ENCODE measurements at places on chromosomes 1 and 21.
A peak's percentile ranks its signal among the peaks of the same experiment; 100 is the strongest.

GRCh38 chr21:45415943-45416611 is 11.1 kb downstream of the COL18A1 start:
- no peak overlapping the region for H3K27ac ChIP-seq
- no peak for DNase-seq
- H3K4me3 ChIP-seq, result no peak overlapping the region
- no peaks in the 10 kb centered on the region for H3K36me3 ChIP-seq

DNA sequence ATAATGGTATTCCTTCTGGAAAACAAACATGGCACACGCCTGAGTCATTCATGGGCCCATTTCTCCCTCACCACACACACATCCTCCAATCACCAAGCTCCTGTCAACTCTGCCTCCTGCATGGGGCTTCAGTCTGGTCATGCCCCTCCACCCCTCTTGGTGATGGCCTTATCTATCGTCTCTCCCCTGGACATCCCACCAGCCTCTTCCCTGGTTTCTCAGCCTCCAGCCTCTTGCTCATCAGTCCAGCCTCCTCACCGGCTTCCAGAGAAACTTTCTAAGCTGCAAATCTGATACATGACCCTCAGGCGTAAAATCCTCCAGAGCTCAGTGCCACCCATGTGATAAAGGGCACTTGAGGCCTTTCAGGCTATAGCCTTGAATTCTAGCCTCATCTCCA is 243.9 kb downstream of the FOXD2 start:
- H3K36me3 ChIP-seq, result no peaks in the 10 kb centered on the region
- H3K27ac ChIP-seq, result no peak overlapping the region
- no peak for DNase-seq
- no peak overlapping the region for H3K4me3 ChIP-seq

- H3K4me1 ChIP-seq, result peaks cover 4% of the 10 kb centered on the region
- H3K27ac ChIP-seq, result no peak within 1 kb of the TSS
- no peaks in the 10 kb centered on the region for H3K27me3 ChIP-seq
- H3K4me3 ChIP-seq, result no peak within 1 kb of the TSS
These were observed at the start of gene AIM2 for GRCh38 chr1:159076438-159077119. TSS of gene AIM2 (minus strand) at chr1:159076766. CDS start at chr1:159073499, 3,267 bp downstream.

- no peak overlapping the region for H3K27ac ChIP-seq
- peaks cover 5% of the 10 kb centered on the region for H3K4me1 ChIP-seq
- H3K27me3 ChIP-seq, result no peaks in the 10 kb centered on the region
- H3K4me3 ChIP-seq, result no peak overlapping the region
These were observed 228.8 kb upstream of the B3GALT2 start for GRCh38 chr1:193415256-193415655.

DNA sequence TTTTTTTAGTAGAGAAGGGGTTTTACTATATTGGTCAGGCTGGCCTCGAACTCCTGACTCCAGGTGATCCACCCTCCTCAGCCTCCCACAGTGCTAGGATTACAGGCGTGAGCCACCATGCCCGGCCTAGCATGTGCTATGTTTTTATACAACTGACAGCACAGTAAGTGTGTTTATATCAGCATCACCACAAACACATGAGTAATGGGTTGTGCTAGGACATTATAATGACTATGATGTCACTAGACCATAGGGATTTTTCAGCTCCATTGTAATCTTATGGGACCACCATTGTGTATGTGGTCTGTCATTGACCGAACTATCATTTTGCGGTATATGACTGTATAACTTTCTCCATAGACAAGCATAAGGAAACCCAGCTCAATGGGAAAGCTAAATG is 6.3 kb downstream of the LEFTY2 start:
- no peak for DNase-seq
- H3K4me3 ChIP-seq, result no peak overlapping the region
- H3K36me3 ChIP-seq, result no peaks in the 10 kb centered on the region
- no peak overlapping the region for H3K27ac ChIP-seq
- no peaks in the 10 kb centered on the region for H3K27me3 ChIP-seq
- no peaks in the 10 kb centered on the region for H3K4me1 ChIP-seq

GRCh38 chr1:25106352-25106751 is 126.0 kb downstream of the SYF2 start:
- no peak overlapping the region for H3K27ac ChIP-seq
- peaks cover 10% of the 10 kb centered on the region for H3K27me3 ChIP-seq
- H3K36me3 ChIP-seq, result no peaks in the 10 kb centered on the region

- no peaks in the 10 kb centered on the region for H3K27me3 ChIP-seq
- H3K36me3 ChIP-seq, result peaks cover 17% of the 10 kb centered on the region
- H3K27ac ChIP-seq, result no peak overlapping the region
- no peak for DNase-seq
- no peaks in the 10 kb centered on the region for H3K4me1 ChIP-seq
- no peak overlapping the region for H3K4me3 ChIP-seq
These were observed 471.4 kb downstream of the PTBP2 start for GRCh38 chr1:97192872-97193572.

DNA sequence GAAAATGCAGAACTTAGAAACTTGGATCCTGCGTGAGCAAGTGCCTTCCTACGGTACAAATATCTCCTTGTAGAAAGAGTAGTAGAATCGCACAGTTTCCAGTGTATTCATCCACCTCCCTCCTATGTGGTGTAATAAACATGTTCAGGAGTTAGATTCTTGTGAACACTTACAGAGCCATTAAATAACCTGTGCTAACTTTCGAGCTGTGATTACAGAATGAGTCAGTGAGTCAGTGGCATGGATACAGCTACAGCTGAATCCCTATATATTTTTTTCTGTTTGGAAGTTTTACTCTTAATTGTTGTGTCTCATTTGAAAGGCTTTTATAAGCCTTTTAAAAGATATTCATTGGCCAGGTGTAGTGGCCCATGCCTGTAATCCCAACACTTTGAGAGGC is 148.7 kb downstream of the EDEM3 start:
- no peaks in the 10 kb centered on the region for H3K27me3 ChIP-seq
- peaks cover 34% of the 10 kb centered on the region for H3K36me3 ChIP-seq
- H3K27ac ChIP-seq, result no peak overlapping the region
- peaks cover 3% of the 10 kb centered on the region for H3K4me1 ChIP-seq
- no peak overlapping the region for H3K4me3 ChIP-seq

DNA sequence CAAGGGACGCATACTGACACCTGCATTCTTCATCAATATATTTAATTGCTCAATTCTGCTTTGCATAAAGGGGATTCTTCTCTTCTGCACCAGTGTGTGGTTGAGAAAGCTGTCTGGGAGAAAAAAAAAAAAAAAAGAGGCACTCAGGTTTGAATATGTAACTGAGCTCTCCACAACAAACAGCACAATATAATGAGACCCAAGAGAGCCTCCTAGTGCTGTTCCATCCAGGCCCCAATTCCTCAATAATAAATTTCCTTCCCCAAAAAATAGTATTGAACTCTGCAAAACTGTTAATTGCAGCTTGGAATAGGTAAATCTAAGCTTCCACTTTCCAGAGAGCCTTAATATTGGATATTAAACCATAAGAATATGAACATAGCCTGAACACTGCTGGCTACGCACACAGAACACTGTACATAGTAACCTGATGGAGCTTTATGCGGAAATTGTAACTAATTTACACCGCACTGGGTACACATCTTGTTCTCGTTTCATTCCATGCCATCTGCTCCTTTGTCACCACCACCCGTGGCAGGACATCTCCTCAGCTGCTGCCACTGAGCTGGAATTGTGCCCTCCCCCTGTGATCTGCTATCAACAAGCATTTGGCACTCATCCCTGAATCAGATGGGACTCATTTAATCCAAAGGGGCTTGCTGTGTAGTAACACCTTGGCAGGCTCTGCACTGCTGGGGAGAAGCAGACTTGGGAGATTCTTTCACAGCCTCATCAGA is 272.0 kb downstream of the HHIPL2 start:
- H3K36me3 ChIP-seq, result no peaks in the 10 kb centered on the region
- H3K4me1 ChIP-seq, result no peaks in the 10 kb centered on the region
- peaks cover 3% of the 10 kb centered on the region for H3K27me3 ChIP-seq
- no peak overlapping the region for H3K27ac ChIP-seq
- DNase-seq, result no peak
- H3K4me3 ChIP-seq, result no peak overlapping the region

GRCh38 chr1:8477166-8477982 is 159.5 kb downstream of the SLC45A1 start:
- H3K27ac ChIP-seq, result no peak overlapping the region
- H3K27me3 ChIP-seq, result no peaks in the 10 kb centered on the region
- H3K36me3 ChIP-seq, result no peaks in the 10 kb centered on the region
- peaks cover 5% of the 10 kb centered on the region for H3K4me1 ChIP-seq

DNA sequence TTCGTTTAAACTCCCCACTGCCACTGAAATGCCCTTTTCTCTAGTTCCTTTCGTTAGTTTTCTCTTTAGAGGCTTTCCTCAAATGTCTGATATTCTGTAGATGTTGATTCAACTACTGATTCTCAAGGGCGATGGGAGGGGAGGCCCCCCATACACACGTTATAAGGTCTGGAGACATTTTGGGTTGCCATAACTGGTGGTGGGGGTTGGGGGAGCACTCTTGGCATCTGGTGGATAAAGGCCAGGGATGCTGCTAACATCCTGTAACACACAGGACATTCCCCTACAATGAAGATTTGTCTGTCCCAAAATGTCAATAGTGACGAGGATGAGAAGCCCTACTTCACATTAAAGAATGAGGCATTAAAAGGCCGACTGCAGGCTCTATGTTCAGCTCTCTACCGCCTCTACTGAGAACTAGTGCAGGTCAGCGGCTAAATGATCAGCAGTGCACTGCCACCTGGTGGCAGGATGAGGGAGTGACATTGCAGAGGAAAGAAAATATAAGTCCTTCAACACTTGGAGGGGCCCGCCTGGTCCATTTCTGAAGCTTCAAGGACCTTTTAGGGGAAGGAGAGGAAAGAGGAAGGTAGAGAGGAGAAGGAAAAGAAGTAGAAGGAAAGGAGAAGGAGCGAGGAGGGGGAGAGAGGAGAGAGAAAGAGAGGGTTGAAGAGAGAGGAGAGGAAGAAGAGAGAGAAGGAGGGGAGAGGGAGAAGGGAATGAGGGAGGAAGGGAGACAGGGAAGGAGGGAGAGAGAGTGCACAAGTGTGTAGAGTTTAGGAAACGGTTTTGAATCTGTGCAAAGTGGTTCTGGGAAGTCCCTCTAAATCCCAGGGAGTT is 29.4 kb downstream of the ALG14 start:
- H3K4me1 ChIP-seq, result peaks cover 18% of the 10 kb centered on the region
- H3K27me3 ChIP-seq, result no peaks in the 10 kb centered on the region
- H3K36me3 ChIP-seq, result no peaks in the 10 kb centered on the region
- H3K4me3 ChIP-seq, result no peak overlapping the region
- DNase-seq, result peak; percentile 85
- peak overlapping the region; percentile 28 for H3K27ac ChIP-seq

DNA sequence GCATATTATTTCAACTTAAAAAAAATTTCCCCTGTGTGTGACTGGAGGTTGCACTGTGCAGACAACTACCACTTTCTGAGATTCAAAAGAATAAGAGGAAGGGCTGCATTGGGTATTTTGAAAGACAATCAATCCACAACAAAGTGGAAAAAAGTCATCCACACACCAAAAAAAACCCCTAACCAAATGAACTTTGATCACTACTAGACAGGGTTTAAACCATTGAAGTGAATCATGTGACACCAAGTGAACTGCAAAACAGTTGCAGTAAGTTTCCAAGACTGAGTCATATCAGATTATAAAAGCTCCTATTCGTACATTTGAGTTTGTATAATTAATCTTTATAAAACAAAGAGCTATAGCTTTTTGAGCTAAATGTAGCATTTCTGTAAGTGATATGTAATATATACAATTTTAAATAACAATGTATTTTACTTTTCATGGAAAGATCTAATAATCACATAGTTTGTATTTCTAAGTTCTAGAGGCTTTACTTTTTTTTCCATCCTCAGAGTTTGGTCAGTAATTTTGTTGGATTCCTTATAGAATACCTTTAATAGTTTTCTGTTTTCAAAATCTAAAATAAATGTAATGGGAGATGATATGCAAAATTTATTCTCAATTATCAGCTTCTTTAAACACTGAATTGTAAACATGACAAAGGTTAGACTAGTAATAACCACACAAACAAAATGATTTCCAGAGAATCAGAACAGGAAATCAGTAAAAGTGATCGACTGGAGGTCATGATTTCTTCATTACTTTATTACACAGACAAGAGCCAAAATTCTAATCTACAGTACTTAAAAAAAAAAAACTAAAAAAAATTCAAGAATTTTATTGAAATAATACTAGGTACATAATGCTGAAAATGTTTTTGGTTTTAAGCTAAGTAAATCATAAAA is 50.5 kb upstream of the GFI1 start:
- DNase-seq, result no peak
- H3K4me3 ChIP-seq, result no peak overlapping the region
- H3K27me3 ChIP-seq, result no peaks in the 10 kb centered on the region
- no peak overlapping the region for H3K27ac ChIP-seq
- no peaks in the 10 kb centered on the region for H3K4me1 ChIP-seq
- no peaks in the 10 kb centered on the region for H3K36me3 ChIP-seq

DNA sequence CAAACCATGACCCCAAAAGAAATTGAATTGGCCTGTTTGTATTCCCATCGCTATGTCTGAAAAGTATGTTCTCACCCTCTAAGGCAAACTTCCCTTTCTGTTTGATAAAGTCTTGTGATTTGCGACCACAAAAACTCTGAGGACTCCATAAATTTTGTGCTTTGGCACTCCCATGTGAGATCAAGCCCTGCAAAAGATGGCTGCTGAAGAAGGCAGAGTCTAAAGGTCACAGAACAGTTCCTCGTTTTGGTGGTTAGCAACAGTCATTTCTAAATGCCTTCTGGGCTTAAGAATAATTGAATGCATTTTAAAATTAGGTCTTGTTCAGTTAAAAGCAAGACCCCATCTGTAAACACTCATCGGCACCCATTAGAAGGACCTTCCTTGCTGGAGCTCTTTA is 441.6 kb downstream of the OMA1 start:
- H3K27ac ChIP-seq, result no peak overlapping the region
- H3K4me3 ChIP-seq, result no peak overlapping the region
- H3K4me1 ChIP-seq, result no peaks in the 10 kb centered on the region
- DNase-seq, result no peak
- no peaks in the 10 kb centered on the region for H3K27me3 ChIP-seq

DNA sequence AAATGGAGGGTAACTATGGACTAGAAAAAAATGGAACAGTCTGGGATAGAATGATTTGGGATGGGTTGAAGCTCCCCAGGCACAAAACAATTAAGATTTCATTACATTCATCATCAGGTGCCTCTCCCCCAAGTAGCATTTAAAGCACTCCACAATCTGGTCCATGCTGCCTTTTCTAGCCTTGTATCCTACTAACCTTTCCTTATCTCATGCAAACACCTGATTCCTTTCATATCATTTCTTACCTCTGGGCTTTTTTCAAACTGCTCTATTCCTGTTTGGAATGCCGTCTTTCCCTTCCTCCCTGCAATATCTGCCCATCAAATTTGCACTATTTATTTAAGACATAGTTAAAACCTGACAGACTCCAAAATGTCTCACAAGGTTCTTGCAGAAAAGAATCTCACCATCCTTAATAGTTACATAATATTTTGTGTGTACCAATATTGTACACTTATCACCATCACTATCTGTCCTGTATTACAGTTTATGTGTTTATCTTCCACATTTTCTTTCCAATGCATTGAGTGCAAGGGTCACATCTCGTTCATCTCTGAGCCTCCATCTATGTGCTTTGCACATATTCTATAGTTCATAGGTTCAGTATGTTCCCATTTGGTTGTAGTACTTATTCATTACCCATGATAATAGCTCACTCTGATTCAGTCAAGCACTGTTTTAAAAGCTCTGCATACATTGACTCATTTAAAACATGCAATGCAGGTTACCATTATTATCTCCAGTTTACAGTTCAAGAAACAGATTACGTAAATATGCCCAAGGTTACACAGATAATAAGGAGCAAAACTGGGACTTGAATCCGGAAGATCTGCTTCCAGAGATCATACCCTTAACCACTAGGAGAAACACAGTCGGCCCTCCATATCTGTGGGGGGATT is 16.1 kb upstream of the SHCBP1L start:
- no peak overlapping the region for H3K27ac ChIP-seq
- peaks cover 8% of the 10 kb centered on the region for H3K4me1 ChIP-seq
- no peak for DNase-seq
- no peaks in the 10 kb centered on the region for H3K27me3 ChIP-seq
- no peaks in the 10 kb centered on the region for H3K36me3 ChIP-seq
- no peak overlapping the region for H3K4me3 ChIP-seq
